ENCODE measurements at places on chromosomes 4 and X.

DNA sequence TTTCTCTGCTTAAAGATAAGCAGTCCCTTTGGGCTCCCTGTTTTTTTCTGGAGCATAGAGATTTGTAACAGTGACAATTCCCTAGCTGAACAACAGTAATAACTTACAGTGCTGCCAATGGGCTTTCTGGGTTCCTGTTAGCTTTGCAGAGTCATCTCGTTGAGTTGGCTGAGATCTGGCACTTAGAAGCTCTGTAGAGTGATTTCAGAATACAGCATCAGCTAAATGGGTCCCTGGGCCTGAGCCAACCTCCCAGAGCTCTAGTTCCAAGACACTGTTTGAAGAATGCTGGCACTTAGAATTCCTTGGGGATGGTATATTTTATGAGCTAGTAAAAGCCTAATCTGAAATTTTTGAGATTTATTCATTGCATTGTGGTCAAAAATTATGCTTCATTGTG, 43.5 kb upstream of the SERTM2 start:
- DNase-seq, result no peak

GRCh38 chr4:75752637-75753036, 28.3 kb downstream of the USO1 start:
- no peak for DNase-seq

DNA sequence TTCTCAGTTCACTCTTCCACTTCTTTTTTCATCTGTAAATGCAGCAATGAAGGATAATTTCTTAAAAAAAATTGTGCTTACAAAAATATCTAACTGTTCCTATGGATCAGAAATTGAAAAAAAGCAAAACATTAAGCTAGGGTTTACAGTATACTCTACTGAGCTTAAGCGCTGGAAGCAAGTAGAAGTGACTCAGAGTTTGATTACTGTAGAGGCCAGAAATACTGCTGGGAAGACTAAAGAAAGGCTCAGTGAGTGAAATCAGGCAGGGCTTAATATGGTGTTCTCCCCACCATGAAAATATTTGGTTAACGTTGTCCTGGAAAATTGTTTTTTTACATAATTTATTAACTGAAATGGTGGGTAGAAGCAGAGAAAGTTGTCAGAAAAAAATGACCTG, 1061.8 kb upstream of the GRIA3 start:
- no peak for DNase-seq

DNA sequence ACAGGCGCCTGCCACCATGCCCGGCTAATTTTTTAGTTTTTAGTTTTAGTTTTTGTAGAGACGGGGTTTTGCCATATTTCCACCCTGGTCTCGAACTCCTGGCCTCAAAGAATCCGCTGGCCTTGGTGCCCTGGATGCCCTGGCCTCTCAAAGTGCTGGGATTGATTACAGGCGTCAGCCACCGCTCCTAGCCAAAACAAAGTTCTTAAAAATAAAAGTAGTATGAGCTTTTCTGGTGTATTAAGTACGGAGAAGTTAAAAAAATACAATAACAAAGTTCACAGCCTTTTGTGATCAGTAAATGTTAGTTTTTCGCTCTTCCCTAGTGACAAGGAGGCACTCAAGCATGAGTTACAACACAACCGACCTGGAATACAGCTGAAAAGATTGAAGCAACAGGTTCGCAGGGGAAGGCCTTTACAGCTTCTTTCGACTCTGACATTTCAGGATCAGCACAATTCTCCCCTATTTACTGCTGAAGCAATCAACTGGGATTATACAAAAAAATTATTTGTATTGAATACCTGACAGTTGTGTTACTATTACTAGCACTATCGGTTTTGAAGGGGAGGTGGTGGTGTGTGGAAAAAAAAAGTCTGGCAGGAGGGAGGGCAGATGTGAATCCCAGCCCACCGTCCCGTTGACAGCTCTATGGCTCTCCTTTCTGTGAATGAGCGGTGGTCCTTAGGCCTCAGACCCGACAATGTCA, 893 bp upstream of the METAP1 start:
- no peak for DNase-seq

- no peak for DNase-seq
Measured at GRCh38 chrX:72685810-72686456, 28.2 kb downstream of the PHKA1 start.

DNA sequence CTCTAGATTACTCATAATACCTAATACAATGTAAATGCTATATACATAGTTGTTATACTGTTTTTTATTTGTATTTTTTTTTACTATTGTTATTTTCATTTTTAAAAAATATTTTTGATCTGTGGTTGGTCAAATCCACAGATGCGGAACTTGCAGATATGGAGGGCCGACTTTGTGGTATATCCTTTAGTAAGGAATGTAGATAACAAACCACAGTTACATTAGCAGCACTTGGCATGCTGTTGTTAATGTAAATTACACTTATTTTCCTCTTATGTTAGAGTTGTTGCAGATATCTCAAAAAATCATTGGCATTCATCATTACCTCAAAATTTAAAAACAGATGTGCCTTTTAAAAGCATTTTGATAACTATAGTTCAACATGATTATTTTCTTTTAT, 151.0 kb downstream of the TMEM164 start:
- DNase-seq, result no peak

- no peak for DNase-seq
Measured at GRCh38 chrX:39729981-39730661, 367.6 kb downstream of the BCOR start.

DNA sequence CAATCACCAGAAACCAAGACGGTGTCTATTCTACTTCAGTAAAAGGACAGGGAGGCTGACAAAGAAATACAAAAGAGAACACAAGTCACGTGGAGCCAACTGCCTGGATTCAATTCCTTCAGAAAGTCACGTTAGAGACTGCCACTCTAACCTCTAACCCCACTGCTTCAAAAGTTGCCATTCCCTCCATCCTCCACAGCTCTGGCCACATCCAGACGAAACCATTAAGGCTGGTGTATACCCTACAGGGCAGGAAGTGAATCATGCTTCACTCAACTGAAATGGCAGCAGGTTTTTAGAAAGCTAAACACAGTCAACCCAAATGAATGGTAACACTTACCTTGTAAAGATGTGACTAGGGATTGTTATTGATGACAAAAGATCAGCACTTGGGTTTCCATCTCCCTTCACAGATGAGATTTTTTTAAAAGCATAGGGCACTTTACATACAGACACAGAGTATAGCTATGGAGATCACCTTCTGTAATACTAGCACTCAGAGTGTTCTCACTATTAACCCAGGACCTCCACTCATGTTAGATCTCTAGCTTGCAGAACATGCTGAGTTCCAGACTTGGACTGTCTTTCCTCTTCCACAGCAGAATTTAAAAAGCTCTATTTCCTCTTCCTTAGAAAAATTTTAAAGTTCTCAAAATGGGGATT, 37.4 kb downstream of the MAML3 start:
- DNase-seq, result no peak

- no peak for DNase-seq
Measured at GRCh38 chr4:21470535-21470934, 478.0 kb downstream of the KCNIP4 start.

DNA sequence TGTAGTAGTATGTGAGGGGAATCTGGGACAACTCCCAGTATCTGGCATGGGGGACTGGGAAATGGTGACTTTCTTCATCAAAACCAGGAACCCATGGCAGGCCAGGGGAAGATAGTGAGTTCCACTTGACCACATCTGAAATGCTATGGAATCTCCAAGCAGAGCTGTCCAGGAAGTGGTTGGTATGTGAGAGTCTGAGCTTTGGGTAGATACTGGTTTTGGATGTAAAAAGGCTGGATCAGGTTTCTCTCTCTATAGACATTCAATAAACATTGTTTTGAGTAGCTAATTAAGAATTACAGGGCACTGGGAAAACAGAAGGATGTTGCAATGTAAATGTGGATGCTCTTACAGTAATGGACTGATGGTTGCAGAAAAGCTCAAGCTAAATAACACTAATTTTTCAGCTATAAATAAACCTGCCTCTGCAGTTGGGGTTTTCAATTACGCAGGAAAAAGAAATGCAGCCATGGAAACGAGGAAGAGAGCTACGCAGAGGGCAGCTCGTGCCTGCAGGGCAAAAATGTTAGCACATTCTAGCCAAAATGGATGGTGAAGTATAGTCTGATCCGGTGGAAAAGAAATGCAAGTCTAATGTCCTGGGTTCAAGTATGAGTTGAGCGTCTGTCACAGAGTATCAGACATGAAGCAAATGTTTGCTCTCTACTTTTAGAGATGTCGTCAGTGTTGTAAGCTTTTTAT, 13.4 kb upstream of the CHRNA9 start:
- DNase-seq, result no peak

DNA sequence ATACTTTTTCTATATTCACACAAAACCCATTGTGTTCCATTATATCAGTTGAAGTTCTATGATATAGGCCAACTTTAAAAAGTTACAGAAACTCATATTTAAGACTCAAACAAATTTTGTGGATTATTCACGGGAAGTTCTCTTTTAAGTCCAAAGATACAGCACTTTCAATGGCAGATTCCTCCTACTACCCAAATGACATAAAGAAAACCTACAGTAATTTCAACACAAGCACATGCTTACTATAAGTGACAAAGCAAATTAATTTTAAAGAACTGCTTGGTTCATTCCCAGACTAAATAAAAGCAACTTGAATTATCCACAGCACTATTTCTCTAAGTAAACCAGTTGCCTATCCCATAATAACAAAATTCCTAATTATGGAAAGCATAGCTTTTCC, 4.1 kb downstream of the PPA2 start:
- DNase-seq, result no peak

DNA sequence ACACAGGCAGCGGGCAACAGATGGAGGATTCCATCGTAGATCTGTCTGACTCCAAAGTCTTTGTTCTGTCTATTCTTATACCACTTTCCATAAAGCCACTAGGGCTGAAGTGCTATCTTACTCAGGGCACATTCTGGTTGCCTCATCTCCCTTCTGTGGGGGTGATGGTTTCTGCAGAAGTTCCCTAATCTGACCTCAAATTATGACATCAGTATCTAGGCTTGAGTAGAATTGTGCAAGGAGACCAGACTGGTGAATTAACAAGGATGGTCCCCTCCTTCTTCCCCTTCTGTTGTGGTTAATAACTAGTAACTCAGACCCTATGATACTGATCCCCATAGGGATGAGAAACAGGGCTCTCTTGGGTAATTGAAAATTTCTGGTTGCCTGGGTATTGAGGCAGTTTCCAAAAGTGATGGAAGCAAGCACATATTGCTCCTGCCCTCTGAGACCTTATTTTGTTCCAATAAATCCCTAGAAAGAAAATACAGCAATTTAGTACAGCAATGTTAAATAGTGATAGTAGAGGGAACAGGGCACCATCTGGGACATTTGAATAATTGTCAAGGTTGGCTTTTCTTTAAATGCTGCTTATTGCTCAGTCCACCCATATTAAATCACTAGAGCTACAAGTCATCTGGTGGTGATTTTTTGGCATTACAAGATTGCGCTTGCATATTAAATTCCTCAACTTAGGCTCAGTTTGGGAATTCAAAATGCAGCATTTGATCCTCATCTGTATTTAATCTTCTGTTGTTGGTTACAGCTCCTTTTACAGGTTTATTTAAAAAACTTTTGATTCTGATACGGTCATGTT, 57.3 kb upstream of the AP1S2 start:
- DNase-seq, result no peak

DNA sequence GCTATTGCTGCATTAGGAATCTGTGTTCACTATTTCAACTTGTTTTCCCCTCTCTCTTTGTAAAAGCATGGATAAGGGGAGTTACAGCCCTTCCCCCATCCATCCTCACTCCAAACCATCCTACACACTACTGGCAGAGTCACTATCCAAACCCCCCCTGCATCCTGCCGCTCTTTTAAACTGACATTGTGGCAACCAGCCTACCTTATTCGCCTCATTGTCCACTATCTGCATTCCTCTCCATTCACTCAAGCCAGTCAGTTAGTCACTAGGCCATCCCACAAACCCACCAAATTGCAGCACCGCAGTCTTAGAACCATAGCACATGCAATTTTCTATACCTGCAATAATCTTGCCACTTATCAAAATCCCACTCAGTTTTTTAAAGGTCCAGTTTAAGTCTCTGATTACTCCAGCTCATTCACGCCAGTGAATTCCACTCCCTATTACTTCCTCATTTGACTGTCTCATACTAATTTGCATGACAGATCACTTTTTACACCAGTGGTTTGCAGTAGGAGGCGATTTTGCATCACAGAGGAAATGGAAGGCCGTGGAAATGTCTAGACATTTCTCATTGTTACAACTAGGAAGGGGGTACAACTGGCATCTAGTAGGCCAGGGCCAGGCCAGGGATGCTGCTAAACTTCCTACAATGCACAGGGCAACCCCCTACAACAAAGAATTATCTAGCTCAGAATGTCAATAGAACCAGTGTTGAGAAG, 181.8 kb downstream of the HS6ST2 start:
- no peak for DNase-seq

GRCh38 chr4:121390335-121390734, 9.5 kb upstream of the QRFPR start:
- no peak for DNase-seq

DNA sequence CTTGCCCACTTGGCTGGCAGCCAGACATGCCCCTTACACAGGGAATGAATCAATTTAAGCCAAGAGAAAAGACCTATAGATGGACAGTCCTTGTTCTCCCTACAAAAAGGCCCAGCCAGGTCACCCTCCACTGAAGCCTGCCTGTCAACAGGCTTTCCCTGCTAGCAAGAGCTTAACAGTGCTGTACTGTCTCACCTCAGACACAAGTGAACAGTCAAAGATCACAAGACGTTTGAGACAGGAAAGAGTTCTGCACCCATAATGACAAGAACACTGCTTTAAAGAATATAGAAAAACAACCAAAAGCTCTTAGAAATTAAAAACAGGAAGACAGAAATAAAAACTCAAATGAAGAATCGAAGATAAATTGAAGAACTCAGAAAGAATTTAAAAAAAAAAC, 4.6 kb downstream of the RNF175 start:
- DNase-seq, result no peak

- DNase-seq, result no peak
Measured at GRCh38 chr4:4480205-4480604, 61.6 kb downstream of the STX18 start.

DNA sequence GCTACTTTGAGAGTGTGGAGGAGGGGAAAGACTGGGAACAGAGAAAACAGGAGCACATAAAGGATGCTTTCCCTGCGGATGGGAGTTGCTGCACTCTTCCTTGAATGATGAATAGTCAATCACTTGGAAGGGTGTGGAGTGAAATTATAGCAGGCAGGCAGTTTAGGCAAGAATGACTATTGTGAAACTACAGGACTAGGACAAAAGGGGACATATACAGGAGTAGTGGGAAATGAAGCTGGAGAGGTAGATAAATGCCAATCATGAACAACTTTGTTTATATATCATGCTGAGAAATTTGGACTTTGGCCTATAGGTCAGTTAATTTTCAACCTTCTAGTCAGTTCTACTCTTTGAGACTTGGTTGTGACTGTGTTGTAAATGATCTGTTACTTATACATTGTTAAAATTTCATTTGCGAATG, 76.9 kb downstream of the PAQR3 start:
- DNase-seq, result no peak
